ENCODE measurements at places on chromosomes 12 and 14. TPM values are rescaled to one million over a fixed set of nuclear protein-coding genes. Genes with fewer than 3 reads are reported as not detected.

Gene RNU4-1
- total RNA-seq, result under 0.01 TPM

Gene RDH12
- under 0.01 TPM for total RNA-seq

Gene WSCD2
- total RNA-seq, result under 0.01 TPM

Gene RIMKLB
- 15.1 TPM for total RNA-seq

Gene LPAR5
- not detected for total RNA-seq

Gene ADAM21
- 0.43 TPM for total RNA-seq

Gene IFNG-AS1
- not detected for total RNA-seq
